ENCODE measurements at places on chromosomes 1 and 21. TPM values are rescaled to one million over a fixed set of nuclear protein-coding genes. Genes with fewer than 3 reads are reported as not detected.

GRCh38 chr1:239896980-239897379 lies 194.7 kb upstream of the FMN2 start:
- DNase-seq = no peak

DNA sequence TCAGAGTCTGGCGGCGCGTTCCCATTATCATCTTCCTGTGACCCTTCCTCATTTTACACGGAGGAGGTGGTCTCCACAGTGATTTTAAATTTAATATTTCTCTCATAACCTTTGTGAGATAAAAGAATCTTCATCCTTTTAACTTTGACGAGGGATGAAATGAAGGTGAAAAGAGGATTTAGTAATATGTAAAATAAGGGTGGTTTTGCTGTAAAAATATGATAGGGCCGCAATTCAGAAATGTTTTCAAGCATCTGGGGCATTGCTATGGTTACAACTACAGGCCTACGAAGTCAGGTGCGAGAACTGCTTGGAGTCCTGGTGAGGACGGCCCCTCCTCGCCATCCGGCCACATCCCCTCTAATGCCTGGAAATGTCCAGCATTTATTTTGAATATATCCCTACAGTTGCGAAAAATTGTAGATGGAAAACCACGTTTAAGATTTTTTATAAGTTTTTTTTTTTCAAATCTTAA lies 422 bp upstream of the RSBN1 start:
- DNase-seq = peak; percentile 54

DNA sequence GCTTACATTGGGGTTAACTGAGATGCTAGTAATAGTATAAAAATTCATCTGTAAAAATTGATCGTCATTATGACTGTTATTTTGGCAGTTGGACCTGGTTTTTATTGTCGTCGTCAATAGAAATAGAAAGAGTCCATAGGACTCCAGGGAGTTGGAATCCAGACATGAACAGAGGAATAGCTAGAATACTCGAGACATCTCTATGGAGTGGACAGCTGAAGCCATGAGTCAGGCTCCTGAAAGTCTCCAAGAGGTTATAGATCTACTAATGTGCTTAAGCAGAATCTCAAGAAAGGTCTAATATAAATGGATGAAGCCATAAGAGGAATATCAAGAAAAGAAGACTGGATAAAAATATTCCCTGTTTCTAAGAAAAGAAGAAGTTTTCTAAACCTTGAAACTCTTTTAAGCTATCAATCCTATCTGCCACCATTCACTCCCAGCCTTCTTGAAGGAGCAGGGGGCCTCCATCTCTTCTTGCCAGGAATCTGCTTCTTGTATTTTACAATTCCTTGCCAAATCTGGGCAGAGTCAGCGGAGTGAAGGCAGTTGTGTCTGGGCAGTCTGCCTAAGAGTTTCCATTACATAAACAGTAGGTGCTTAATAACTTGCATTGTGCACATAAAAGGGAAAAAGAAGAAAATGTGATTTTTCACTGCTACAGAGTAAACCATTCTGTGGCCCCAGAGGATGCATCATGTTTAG lies 163.3 kb downstream of the ST6GALNAC5 start:
- DNase-seq = no peak

DNA sequence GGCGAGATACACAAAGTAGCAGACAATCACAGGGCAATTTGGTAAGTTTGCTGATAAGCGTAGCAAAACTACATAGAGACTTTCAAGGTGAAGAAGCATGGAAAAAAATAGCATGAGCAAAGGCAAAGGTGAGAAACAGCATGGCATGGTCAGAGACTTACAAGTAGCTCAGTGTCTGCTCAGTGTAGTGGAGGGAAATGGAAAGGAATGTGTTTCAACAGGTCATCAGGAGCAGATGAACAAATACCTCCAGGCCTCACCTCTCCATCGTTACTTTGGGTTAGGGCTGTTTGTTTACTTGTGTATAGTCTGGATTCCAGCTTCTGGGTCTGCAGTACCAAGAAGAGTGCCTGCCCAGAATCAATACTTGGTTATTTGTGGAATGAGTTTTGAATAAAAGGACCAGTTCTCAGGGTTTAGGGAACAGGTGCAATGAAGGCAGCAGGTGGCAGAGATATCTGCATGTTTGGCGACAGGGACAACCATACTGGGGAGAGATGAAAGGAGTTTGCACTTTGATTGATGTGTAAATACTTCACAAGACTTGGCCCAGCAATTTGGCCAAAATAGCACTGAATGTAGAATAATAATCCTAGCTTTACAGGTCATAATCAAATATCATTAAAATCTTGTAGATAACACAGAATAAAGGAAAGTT lies 97.0 kb upstream of the FGGY start:
- DNase-seq = no peak

DNA sequence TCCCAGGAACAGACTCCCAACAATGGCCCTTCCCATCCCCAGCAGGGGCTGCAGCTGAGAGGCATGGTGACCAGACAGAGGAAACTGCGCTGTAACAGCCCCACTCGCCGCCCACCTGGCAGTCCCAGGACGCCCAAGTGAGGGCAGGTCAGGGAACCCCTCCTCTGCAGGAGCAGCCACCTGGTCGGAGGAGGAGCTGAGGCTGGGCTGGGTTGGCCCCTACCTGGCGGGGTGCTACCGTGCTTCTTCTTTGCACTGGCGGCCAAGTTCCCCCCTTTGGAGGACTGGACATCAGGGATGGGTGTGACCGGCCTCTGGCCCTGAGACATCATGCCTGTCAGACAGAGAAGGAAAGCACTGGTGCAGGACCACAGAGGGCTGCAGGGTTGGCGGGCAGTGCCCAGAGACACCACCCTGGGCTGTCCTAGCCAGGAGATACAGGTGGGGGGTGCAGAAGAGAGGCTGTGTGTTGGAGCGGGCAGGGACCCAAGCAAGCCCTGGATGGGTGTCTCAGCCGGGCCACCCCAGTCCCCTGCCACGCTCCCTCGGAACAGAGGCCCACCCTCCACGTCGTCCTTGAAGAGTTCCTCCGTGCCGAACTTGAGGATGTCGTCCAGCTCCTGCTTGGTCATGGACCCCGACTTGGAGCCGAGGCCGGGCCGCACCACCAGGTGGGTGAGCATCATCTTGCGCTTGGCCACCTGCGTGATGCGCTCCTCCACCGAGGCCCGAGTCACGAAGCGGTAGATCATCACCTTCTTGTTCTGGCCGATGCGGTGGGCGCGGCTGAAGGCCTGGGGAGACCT lies 51.6 kb downstream of the CHD5 start:
- peak; percentile 13 for DNase-seq

DNA sequence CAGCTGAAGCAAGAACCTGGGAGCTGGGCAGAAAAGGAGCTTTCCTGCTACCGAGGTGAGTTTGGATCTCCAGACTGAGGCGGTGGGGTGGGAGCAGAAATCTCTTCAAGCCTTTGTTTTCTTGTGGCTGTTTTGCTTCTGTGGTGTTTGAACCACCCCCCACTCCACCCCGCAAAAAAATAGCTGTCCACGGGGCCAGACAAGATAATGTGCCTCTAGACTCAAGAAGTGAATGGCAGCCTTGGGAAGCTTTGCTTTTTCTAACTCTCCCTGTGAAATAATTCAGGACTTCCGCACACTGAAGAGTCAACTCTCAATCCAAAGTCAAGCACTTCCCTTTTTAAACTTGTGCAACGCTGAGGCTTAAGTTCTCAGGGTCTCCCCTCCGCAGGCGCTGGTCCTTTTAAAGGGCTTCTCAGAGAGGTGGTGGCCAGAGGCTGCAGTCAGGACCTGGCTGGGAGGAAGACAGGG lies 159.6 kb upstream of the COA6 start:
- DNase-seq = no peak

- no peak for DNase-seq
Measured at GRCh38 chr1:86733340-86733739, 29.0 kb downstream of the SH3GLB1 start.

DNA sequence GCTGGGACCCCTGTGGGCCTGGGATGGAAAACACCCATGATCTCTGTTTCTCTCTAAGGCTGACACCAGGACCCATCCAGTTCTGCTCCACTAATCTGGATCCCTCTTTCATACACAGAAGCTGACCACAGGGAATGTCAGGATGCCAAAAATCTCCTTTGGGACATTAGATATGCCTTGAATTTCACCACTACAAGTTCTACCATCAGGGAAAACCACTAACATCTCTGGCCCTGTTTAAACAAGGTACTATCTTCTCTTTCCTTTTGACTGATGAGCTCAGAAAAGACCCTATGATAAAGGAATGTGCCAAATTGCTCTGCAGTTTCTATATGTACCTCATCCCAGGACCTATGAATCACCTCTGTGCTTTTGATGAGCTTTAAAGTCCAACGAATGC lies 10.2 kb upstream of the PLXNA2 start:
- no peak for DNase-seq

GRCh38 chr1:57319165-57319564 lies 104.7 kb downstream of the DAB1 start:
- no peak for DNase-seq

DNA sequence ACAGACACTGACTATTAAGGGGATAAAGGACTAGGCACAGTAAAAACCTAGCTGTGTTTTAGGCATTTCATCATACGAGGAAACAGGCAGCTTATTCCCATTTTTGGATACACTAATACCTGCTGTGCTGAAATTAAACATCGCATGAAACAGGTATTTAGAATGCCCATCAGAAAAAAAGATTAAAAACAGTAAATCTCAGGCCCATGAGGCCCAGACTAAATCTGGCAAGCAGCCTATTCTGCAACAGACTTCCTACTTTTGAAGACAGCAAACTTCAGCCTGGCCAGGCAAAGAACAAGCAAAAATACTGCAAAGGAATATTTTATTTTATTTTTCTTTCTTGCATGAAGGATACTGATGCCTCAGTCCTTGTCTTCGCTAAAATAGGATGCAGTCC lies 240.2 kb downstream of the LMO4 start:
- no peak for DNase-seq

Gene TSPAN2
- total RNA-seq = 17.4 TPM

Gene TMEM52
- total RNA-seq = 0.74 TPM

Gene CYP4Z1
- total RNA-seq = 0.46 TPM
